Stimulated activated CD8-positive, alpha-beta memory T cell treated with anti-CD3 and anti-CD28 coated beads, Interleukin-2, amount 100 ng/mL, for 48 hours (primary cell): ENCODE measurements at places on chromosomes 11 and 22.

DNA sequence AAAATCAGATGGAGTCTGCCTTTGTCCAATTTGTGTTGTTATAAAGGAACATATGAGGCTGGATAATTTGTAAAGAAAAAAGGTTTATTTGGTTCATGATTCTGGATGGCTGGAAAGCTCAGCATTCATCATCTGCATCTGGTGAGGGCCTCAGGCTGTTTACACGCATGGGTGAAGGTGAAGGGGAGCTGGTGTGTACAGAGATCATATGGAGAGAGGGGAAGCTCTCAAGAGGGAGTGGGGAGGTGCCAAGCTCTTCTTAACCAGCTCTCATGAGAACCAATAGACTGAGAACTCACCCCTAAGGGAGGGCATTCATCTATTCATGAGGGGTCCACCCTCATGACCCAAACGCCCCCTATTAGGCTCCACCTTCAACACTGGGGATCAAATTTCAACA, 40.0 kb downstream of the NEU3 start:
- DNase-seq, result no peak

DNA sequence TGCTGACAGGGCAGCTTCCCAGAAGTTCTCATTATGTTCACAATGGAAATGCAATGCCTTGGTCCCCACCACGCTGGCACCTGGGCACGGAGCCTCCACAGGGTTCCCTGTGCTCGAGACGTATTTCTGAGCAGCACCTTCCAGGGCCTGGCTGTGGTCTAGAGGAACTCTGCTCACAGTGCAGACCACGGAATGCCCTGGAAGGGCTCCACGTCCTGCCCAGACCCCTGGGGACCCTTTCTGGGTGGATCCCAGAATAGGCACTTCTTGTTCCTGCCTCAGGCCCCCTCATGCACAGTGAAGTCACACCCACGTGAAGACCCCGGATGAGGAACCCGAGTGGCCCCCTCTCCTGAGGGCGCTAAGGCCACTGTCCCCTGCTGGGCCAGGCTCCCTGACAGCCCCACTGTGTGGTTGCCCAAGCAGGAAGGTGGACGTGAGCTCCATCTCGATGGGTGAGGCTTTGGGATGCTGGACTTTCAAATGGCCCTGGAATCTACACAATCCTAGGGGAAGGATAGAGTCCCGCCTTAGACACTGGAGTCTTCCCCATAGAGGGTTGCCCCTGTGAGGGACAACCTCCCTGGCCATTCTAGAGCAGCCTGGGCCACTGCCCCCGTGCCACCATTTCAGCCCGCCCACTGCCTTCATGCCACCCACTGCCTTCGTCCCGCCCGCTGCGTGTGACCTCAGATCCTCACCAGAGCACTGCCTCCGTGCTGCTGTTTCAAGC, 1106.8 kb downstream of the BRD1 start:
- DNase-seq, result no peak

DNA sequence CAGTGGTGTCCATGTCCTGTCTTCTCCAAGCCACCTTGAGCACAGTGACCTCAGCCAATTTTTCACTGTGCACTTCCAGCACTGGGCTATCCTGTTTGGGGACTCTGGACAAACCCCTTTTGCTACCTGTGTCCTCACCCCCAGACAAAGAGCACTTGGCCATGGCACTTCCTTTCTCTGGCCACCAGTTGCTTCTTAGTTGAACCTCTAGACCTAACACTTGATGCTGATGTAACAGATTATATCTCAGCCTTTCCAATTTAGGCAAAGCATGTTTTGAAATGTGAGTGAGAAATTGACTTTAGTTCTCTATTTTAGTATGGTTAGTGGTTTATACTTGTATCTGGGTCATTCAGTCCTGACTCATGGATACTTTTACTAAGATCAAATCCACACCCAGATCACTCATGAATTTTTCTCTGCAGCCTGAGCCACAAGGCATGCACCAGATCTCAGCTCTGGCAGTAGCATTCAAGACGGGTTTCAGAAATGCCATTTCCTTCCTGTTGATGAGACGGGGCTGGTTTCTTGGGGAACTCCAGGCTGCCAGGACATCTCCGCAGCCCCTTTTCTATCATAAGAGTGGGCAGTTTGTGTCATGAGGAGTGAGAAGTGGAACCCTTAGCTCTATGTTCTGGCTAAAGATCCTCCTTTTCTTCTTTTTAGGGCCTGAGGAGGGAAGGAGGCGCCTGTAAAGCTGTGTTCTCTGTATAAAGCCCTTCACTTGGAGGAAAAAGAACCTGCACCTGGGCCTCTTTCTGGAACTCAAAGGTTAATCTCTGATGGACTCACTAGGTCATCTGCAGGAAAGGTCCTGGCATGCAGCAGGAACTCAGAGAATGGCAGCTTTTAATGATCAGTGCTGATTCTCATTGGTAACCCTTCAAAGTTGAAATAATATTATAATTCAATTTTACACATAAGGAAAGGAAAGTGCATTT, 185.6 kb upstream of the TENM4 start:
- no peak for DNase-seq

GRCh38 chr11:59899532-59899931, 20.9 kb downstream of the OOSP3 start:
- DNase-seq, result no peak

DNA sequence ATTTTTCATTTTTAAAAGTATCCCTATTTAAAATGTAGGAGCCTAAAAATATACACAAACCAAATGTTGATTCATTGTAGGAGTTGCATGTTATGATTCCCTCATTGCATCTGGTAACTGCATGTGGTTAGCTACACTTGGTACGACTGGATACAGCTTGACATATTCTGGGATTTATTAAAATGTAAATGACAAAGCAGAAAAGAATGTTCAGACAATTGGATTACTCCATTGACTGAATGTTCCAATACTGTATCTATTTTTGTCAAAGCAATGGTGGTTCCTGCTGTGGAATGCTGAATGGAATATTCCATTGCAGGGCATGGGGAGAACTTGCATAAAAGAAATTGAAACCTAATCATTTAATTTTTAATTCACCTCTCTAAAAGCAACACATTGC, 30.8 kb downstream of the BLID start:
- DNase-seq, result no peak

- no peak for DNase-seq
Measured at GRCh38 chr11:125423247-125423849, 72.7 kb downstream of the FEZ1 start.

DNA sequence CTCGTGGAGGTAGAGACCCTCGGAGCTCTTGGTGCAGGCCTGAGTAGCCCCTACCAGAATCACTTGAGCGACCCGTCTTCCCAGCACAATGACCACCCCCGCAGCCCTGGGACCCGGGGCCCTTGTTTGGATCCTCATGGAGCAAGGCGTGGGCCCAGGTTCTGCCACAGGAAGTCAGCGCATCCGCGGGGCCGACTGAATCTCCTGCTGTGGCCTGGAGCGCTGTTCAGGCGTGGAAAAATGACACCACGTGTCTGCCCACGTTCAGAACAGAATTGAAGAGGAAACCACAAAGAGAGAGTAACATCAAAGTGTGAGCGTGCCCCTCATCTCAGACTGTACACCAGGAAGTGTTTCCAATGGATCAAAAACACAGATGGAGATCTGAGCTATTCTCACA, 1479.2 kb downstream of the TBC1D22A start:
- DNase-seq, result no peak

DNA sequence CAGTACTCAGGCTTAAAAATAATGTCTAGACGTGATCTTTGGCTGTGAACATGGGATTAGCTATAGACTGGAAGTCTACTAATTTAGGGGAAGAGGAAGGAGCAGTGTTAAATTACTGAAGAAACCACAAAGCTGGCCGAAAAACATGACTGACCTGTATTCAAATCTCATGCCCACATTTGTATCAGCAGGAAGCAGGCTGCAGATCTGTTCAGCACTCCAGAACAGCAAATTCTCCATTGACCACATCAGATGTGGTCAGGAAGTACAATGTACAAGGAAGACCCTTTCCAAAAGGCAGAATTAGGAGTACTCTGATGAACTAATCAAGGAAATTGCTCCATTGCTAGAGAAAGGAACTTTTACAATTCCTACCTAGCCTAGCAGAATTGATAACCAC, 31.7 kb downstream of the DCDC1 start:
- DNase-seq, result no peak
